ENCODE measurements at places on chromosomes 6 and 20. TPM values are rescaled to one million over a fixed set of nuclear protein-coding genes. Genes with fewer than 3 reads are reported as not detected.

DNA sequence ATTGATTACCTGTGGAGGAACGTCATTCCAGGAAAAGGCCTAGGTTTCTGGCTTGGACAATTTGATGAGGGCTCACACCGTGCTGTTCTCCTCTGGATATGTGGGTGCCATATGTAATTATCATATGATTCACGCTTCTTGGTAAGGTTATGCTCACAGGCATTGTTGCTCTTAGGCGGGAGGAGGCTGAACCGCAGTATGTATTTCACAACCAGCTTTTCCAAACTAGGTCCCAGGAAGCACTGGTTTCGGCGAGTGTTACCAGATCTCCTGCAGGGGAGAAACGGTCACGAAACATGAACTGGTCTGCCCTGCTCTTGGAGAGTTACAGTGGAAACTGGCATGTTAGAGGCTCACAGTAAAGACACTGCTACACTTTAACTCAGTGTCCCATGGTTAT lies 793 bp upstream of the FAM50B start:
- DNase-seq = no peak

- DNase-seq = no peak
These were observed 80.0 kb upstream of the TAB2 start for GRCh38 chr6:149237464-149237863.

DNA sequence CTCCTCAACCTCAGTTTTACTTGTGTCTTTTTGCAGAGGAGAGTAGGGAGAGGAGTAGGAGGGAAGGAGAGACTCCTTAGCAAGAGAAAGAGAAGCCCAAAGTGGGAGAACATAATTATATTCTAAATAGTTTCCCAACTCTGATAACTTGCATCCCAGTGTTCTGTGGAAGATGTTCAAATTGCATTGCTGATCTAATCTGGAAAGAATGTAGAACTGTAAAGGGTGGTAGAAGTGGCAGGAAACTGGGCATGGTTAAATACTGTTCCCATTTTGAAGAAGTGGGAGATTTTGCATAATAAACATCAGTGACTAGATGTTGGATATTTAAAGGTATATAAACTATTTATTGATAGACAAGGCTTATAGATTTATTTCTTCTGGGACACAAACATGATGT lies 42.6 kb upstream of the HMGN3 start:
- DNase-seq = no peak

- no peak for DNase-seq
These were observed 2.7 kb downstream of the KIAA0408 start for GRCh38 chr6:127456465-127456864.

- DNase-seq = peak; percentile 58
These were observed 7.9 kb upstream of the PABPC1L start for GRCh38 chr20:44901974-44902373.

CCN2 gene
- total RNA-seq = 265 TPM

MDFI gene
- 44.0 TPM for total RNA-seq

ATP5F1E gene
- total RNA-seq = 41.6 TPM

WTAP gene
- total RNA-seq = 59.1 TPM

DDO gene
- 2.6 TPM for total RNA-seq

All from lung microvascular endothelial cell (primary cell).